CD4-positive, alpha-beta T cell treated with Interferon gamma for 1 hour (primary cell): ENCODE measurements at places on chromosomes 5 and 9.

- no peak for DNase-seq
Measured at GRCh38 chr9:113654605-113655428, 191.3 kb downstream of the RGS3 start.

DNA sequence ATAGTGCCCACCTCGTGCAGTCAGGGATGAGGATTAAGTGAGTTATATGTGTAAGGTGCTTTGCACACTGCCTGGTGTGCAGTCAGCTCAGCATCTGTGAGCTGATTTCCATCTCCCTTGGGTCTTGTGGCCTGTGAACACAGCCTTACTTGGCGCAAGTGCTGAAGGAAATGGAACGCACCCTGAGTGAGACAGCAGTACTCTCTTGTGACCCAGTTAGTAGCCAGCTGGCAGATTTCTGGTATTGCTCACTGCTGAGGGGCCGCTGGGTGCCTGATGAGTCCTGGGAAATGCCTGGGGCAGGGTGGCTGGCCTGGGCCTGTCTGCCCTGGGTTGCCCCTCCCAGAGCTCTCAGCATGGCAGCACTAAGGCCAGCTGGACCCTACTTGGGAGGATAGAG, 90.9 kb upstream of the BOD1 start:
- peak; percentile 30 for DNase-seq

DNA sequence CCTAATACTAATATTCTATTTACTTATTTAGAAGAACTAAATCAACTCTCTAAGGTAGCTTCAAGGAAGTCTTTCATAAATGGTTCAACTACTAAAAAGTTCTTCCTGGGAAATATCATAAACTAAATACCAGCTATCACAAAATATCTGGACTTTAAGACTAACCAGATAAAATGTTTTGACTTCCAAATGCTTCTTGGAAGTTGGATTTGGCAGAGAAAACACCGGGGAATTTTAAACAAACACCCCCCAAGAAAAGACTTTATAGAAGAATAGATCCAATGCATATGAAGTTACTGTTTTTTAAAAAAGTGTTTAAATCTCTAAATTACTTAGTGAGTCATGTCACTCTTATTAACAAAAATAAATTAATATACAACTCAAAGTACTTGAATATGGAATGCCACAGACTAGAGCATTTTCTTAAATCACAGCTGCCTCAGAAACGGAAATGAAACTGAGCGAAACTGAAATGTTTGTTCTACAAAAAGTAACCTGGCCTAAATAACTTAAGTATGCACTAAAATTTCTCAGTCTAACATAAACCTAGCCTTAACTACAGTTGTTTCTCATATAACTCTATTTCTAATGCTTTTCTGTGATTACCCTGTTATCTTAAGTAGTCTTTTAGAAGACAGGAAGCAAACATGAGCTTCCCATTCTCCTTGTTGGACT, 6.8 kb downstream of the ABCA1 start:
- DNase-seq, result no peak

- no peak for DNase-seq
Measured at GRCh38 chr9:111803924-111804323, 9.2 kb upstream of the SHOC1 start.

- no peak for DNase-seq
Measured at GRCh38 chr9:130189840-130190239, 17.6 kb downstream of the NCS1 start.
